ENCODE measurements at places on chromosomes 6 and 20. TPM values are rescaled to one million over a fixed set of nuclear protein-coding genes. Genes with fewer than 3 reads are reported as not detected.

GRCh38 chr20:57390604-57391438, at the start of gene RBM38:
Gene RBM38, plus strand, starts transcription at chr20:57391396. Its CDS starts 186 bp downstream, at chr20:57391582.
- H3K27me3 ChIP-seq, result peaks cover 6% of the 10 kb centered on the region
- H3K4me1 ChIP-seq, result peaks cover 48% of the 10 kb centered on the region
- H3K36me3 ChIP-seq, result peaks cover 2% of the 10 kb centered on the region
- peak; percentile 63 for DNase-seq

DNA sequence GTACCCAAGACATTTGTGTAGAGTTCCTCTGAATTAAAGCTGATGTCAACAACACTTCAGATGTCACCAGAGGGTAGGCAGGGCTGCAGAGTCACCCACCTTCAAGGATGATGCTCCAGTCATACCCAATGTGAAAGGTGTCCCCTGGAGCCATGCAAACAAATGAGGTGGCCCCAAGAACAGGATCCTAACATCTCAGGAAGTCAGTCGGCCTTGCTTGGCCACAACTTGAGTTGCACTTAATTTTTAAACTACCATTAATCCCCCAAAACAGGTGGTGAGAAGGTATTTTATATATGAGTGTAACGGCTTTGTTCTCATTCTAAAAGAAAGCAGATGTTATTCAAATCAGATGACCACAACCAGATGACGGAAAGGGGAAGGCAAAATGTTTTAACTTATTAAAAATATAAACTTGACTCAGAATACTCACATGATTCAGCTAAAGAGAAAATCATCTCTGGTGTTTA, 21.1 kb upstream of the SERPINB1 start:
- no peak overlapping the region for H3K4me3 ChIP-seq
- DNase-seq, result no peak
- H3K27ac ChIP-seq, result no peak overlapping the region
- H3K27me3 ChIP-seq, result peaks cover 9% of the 10 kb centered on the region

SLC17A1 gene
- total RNA-seq, result not detected

SLC44A4 gene
- total RNA-seq, result 0.32 TPM

KCNK16 gene
- total RNA-seq, result not detected

LMBRD1 gene
- total RNA-seq, result 17.2 TPM

- H3K4me3 ChIP-seq, result no peak overlapping the region
- H3K27me3 ChIP-seq, result no peaks in the 10 kb centered on the region
- no peak for DNase-seq
These were observed 132.6 kb downstream of the BANF2 start for GRCh38 chr20:17832236-17832915.

Data from neural crest cell (in vitro differentiated cells).